AG04450 (cell line): ENCODE measurements at places on chromosomes 7 and 10.

DNA sequence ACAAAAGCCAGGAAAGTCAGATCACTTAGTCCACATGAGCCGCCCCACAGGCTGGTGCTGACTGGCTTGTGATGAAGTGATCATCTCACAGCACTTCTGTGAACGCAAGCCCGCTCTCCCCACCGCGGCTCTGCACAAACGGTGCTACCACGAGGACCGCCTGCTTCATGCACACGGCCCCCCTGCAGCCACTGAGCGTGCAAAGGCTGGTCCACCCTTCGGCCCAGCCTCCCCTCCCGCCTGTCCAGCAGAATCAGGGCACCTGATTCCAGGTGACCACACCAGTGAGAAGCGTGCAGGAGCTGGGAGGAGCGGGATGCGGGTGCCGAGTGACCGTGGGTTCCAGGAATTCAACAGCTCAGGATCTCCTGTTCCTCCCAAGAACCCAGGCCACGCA, 32.2 kb downstream of the MAD1L1 start:
- DNase-seq, result no peak

DNA sequence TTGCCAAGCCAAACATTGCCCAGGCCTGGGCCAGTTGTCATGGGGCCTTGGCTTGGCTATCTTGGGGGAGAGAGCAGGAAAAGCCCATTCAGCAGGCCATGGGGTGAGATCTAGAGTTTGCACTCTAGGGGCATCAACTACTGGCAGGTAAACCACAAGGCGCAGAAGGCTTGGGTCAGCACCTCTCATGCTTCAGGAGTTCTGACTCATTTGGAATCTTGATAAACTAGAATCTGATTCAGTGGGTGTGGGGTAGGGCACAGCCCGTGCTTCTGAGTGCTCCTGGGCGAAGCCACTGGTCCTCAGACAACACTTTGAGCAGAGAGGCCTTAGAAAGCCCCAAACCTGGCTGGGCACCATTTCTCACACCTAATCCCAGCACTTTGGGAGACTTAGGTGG, 81.1 kb downstream of the RGS10 start:
- DNase-seq, result no peak

GRCh38 chr7:140594131-140594691, 46.4 kb downstream of the DENND2A start:
- no peak for DNase-seq

DNA sequence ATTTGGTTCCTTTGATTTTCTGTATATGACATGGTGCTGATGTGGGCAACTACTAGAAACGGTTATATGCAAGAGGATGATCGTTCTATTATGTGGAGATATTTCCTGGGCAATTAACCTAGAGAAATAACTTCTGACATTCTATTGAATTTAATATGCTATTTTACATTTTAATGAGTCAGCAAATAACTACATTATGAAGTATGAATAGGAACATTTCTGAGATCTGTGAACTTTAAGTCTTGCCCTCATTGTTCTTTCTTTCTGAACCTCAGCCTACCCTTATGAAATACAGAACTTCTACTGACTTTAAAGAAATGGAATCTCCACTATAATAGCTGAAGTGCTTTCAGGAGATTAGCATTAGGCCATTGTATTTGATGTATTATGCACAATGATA, 59.6 kb downstream of the ZNF800 start:
- DNase-seq, result no peak

DNA sequence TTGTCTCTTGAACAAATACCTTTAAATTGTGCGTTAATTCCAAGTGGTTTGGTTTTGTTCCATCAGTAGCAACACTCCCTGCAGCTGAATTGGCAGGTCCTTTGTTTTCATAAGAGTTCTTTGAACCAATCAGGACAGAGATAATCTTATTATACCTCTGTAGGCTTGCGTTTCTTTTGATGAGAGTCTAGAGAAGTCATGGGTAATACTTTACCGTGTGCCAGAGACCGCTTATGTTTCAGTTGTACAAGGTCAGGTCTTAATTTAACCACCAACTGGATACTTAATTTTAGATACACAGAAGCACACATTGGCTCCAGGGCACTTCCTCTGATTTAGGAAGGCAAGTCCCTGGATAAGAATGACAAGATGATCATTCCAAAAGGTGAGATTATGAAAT, at the start of gene ASB15:
ASB15 (plus strand) TSS at position 292 of the 400 bp plus-strand sequence. CDS start 12,682 bp downstream, outside the sequence.
- no peak for DNase-seq

DNA sequence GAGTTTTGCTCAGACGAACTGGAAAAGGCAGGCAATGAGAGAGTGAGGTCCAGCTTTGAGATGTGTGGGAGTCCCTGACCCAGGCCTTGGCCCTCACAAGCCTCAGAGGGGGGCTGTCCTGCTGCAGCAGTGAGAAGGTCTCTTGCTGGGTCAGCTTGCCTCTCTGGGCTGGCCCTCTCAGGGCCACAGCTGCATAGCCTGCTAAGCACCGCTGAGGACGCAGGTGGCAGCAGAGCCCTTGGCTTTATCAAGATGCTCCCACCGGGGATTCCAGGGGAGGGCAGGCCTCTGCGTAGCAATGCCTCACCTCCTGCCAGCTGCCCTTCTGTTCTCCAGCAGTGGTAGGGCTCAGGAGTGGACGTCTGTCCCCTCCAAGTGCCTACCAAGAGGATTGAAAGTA, 128.7 kb downstream of the COBL start:
- no peak for DNase-seq

DNA sequence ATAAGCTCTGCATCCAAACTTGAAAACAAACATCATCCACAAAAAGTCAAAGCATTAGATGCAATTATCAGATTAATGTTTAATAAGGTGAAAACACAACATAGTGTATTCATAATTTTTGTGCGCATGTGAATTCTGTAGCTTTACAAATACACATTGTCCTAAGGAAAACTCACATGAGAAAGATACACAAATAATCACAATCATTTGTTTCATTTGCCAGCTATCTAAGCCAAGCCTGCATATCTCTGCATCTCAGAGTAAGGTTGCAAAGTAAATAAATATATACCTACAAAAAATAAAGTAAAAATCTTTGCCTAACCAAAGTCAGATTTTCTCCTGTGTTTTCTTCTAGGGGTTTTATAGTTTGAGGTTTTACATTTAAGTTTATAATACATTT, 57.4 kb downstream of the ADCY1 start:
- DNase-seq, result no peak

DNA sequence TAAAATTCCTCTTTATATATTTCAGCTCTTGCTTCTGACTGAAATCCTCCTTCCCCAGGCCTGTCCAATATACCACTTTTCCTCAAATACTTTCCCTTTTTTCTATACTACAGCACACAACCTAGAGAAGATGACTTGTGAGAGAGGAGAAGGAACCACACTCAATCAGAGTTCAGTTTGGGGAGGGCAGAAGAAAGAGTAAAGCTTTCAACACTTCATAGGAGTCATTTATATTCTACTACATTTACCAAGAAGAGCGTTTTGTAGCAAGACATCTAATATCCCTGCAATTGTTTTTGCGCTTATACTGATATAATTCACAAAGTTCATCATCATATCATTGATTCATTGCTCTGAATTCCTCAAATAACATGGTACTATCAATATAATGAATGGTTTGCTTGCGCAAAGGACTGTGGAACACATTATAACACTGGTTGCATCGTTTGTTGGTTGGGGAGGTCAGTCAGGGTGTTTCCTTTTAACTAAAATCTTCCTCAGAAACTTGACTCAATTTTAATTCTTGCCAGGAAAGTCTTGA, 792.5 kb upstream of the CELF2 start:
- DNase-seq, result no peak

DNA sequence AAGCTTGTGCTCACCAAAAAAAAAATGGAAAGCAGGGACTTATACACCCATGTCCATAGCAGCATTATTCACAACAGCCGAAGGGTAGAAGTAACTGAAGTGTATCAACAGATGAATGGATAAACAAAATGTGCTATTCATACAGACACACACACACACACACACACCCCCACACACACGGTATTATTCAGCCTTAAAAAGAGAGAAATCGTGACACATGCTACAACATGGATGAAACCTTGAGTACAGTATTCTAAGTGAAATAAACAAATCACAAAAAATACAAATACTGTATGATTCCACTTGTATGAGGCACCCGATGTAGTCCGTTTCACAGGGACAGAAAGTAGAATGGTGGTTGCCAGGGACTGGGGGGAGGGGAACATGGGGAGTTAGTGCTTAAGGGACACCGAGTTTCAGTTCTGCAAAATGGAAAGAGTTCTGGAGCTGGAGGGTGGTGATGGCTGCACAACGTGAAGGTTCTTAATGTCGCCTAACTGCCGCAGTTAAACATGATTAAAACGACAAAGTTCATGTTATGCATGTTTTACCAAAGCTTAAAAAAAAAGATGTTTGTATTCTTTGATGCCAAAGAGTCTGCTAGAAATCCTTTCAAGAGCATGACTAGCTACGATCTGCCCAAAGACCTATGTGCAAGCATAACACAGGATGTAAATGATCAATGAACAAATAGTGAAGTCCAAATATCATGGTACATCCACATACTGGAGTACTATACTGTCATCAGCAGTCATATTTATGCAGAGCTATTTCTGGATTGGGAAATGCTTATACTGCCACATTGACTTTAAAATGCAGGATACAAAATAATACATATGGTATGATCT, 7.2 kb downstream of the TNS3 start:
- no peak for DNase-seq

DNA sequence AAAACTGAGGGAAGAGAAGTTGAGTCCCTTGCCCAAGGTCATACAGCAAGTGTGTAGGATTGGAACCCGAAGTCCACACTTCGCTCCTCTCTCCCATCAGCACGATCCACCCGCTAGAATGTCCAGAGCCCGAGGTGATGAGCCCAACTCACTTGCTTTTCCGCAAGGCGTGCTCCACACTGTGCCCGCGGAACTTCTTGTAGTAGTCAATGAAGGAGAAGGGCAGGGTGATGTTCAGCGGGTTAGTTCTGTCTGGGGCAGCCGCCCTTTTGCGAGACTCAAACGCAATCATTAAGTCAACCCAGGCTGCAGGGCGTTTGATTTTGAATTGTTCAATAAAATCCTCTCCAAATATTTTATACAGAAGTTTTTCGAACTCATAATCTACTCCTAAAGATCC, 58.6 kb downstream of the PNLIPRP2 start:
- DNase-seq, result no peak

DNA sequence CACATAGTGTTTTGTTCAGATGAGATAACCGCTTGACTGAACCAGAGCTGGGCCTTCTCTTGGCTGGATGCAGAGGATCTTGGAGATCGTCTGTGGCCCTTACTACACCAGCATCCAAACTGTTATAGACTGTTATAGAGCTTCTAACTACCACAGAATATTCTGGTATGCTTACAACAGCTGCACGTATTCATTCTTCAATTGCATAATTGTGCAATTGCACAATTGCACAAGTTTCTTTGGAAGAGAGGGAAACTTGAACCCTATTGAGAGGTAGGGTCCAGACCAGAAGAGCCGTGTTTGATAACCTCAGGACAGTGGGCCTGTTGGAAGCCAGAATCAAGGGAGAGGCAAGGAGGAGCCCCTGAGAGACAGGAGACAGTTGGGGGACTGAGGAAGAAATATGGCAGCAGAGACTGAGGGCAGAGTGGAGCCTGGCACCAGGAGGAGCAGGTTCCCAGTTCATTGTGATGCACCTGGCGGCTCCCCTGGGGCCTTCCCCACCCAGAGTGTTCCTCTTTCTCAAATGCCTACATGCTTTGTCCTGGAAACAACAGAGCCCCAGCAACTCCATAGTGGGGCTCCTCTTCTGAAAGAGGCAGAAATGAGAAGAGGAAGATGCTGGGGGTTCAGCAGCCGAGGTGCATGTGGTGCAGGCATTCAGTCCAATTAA, 64.1 kb downstream of the PTPRZ1 start:
- no peak for DNase-seq

DNA sequence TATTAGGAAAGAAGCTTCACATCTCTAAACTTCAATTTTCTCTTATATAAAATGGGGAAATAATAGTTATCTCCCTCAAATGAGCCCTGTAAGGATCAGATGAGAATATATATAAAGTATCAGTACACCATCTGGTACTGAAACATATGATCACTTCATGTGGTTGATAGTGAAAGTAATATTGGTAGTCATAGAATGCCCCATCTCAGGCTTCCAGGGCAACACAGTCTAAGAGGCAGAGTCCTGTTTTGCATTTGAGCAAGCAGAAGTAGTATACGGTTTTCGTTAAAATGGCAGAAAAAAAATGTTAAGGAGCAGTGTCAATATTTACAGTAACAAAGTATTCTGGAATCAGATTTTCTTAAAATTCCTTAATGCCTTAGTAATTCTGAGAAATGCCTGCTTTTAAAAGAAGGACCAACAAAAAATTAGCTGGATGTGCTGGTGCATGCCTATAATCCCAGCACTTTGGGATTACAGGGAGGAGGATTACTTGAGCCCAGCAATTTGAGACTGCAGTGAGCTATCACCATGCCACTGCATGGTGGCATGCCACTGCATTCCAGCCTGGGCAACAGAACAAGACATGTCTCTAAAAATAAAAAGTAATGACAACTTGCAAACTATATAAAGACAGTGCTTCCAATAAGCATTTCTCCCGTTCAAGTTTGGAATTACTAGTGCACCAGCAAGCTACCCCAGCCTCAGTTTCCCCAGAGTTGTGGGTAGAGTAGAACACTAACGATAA, 19.8 kb downstream of the KBTBD2 start:
- DNase-seq, result no peak

- peak; percentile 93 for DNase-seq
Observed at GRCh38 chr10:13712837-13713581, 126.2 kb downstream of the PRPF18 start.

GRCh38 chr10:44803862-44804261, 107.3 kb upstream of the TMEM72 start:
- DNase-seq, result no peak

DNA sequence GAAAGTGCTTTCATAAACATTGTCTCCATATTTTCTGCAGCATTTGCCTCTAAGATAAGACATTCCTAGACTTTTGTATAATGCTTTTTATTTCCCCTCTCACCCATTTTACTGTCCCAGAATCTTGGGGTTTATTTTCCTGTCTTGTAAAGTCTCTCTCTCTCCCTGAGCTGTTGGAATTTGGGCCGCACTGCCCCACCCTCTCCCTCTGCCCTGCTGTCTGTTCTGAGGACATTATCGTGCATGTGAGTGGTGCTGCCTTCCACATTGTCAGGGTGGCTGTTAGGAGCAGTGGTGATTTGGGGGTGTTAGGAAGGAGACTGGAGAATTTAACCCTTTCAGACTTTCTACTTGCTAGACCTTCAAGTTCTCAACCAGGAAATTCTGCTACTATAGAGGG, 16.7 kb downstream of the LRMDA start:
- DNase-seq, result no peak

DNA sequence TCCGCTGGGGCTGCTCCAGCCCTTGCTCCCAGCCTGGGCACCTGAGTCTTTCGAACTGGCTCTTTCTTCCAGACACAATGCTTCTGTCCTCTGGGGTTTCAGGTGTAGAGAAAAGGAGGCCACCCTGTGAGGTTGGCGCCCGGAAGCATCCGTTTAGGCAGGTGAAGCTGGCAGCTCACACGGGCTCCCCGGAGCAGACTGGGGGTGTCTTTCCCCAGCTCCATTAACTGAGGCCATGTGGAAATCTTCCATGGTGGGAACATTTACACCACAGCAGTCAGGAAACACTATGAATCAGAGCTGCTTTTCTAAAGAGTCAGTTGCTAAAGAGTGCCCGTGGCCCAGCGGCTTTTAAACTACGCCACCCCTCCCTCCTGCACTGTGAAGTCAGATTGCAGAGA, 29.2 kb downstream of the PRKAG2 start:
- DNase-seq, result no peak
